Inflammatory macrophage treated with lipopolysaccharide for 4 hours (primary cell): ENCODE measurements at places on chromosomes 6 and 20.

DNA sequence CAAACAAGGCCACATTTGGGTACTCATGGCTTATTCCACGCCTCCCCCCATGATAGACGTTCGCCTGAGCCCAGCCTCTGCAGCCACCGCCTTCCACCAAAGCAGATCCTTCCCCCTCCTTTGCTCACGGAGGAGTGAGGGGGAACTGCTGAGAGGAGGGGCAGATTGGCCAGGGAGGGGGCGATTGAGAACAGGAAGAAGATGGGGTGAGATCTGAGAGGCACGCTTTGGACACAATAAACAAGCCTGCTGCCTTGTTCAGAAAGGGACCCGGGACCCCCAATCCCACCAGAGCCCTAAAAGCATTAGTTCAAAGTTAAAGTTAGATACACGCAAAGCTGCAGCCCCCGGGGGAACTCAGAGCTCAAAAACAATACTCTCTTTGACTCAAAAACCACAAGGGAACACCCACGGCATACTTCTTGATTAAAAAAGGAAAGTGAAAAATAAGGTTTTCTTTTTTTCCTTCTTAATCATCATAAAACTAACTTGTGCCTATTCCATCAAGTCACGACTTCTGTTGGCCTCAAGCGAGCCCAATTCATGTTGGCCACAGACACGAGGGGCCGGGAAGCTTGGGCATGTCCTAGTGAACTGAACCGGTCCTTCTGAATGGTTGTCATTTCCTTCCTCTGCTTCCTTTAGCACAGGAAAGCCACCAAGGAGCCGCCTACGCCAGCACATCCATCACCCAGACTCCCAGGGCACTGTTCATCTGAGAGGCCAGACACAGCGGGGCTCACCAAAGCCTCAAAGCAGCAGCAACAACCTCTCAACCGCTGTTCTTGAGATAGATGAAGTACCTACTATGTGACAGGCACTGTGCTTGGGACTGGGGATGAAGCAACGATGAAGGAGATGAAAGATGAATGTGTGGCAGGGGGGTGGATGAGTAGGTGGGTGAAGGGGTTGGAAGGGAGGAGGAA lies 44.7 kb downstream of the NFATC2 start:
- DNase-seq: peak; percentile 55

DNA sequence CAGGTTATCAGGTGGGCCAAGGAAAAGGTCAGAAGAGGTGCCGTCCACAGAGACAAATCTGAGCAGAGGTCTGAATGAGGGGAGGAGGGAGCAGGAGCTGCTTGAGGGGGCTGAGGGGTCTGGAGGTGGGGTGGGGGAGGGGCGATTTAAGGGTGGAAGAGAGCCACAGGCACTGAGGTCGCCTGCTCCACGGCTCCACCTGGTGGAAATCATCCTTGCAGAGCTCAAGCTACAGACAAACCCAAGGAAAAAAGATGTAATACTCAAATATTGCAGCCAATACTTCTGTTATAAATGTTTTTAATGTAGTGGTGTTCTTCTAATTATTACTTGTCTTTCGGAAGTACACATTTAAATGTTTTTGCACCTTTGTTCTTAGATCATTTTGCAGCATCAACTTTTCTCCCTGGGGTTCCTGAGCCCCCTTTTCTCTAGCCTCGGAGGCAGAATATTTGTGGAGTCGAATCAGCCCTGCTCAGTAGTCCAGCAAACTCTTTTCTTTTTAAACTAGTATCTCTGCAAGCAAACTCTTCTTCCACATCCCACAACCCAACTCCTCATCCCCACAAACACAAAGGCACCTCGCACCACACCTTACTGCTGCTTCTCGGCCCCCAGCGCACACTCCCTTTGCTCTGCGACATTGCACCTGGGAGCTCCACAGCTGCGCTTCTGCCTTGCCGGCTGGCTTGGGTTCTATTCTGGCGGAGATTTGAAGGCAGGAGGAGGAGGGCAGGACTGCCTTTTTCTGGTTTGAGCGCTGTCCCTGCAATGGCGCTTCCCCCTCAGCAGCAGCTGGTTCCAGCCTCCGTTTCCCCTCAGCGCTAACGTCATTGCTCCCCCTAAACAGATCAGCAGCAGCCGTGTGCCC lies 51.0 kb upstream of the TFAP2A start:
- DNase-seq: peak; percentile 15

- DNase-seq: no peak
Observed at GRCh38 chr6:19052219-19052618, 665.1 kb downstream of the RNF144B start.

DNA sequence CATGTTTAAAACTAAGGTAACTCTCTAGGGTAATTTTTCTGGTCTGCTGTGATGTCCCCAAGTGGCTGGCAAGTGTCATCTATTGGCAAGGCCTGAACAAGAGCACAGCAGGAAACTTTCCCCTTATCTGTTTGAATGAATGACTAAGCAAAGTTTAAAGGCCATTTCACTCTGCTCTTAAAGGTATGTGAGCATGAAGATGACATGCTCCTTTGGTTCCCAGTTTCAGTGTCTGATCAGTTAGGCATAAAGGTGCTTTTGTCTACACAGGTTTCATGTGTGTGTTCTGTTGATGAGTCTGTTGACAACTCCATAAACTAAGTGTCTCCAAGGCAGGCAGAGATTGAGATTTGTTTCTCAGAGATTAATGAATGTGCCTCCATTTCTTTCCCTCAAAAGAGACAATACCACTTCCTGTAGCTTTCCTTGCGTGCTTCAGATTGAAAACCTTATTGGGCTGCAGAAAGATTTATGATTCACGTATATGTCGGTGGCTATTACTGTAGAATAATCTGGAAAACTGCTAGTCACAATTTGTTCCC lies 83.9 kb downstream of the MAP3K7 start:
- DNase-seq: no peak

GRCh38 chr20:10636326-10636818 lies 37.4 kb downstream of the JAG1 start:
- no peak for DNase-seq

DNA sequence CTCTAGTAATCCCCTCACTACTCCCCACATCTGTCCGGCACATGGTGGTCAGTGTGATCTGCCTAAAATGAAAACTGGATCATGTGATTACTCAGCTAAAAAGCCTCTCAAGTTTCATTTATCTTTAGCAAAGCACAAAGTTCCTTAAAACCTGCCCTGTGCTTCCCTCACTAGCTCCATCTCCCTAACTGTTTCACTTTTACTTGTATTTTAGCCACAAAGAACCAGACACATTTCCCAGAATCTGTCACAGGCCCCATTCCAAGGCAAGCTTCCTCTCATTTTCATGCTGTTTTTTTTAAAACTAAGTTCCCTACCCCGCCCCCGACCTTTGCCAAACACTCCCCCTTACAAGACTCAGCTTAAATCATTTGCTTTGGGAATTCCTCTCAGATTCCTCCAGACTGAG lies 8.9 kb upstream of the IGF2R start:
- peak; percentile 93 for DNase-seq

GRCh38 chr20:48729538-48729937 lies 98.3 kb downstream of the PREX1 start:
- no peak for DNase-seq

DNA sequence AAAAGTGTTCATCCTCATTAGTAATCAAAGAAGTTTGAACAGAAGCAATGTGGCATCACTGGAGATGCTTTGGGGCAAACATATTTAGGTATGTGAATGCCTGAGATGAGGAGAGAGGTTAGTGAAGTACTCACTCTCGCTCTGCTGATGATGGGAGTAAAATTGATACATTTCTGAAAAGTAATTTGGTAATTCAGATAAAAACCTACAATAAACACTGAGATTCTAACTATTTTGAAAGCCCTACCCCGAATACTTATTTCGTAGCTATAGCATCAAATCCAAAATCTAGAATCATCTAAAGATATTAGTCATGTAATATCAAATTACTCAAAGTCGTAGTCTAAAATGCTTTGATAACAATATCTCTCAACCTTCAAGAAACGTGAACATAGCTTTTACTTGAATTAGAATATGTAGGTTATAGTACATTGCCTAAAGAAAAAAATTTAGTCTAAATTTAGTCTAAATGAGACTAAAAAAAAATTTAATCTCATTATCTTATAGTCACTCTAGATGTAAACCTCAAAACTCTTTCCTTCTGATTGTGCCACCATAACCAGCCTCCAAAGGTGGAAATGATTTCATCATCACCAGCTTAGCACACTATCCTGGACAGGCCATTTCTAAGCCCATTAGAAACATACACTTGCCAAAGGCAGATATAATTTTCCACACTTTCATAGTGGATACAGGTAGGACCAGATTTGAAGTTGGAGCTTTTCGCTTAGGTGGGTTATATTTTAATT lies 232.5 kb upstream of the TAB2 start:
- no peak for DNase-seq

DNA sequence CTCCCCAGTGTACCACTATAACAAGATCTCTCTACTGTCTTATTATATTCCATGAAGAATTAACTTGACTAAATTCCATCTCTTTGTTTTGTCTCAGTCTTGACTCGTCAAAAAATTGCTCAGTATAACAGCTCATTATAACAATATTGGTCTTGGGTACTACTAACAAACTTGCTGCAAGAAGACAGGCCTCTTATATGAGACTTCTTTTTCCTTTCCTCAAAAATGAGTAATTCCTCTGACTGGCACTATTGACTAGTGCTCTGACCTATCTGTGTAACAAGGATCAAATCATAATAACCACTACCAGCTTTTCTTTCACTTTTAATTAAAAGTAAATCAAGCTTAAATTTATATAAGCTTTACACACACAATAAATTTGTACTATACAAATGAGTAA lies 91.3 kb upstream of the THEMIS start:
- DNase-seq: no peak

DNA sequence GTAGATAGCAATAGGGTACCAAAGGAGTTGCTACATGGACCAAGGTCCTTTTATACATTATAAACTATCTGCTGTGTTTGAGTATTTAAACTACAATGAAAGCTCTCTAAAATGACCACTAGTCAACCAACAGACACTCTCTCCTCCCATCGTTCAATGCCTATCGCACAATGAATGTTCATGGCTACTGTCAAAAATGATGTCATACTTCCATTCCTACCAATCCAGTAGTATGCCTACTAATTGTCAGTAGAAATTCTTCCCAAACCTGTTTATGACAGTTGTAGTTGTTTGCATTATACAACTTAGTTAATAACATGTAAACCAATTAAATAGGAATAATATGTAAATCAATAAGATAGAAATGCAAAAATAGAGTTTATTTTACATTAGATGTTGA lies 39.0 kb upstream of the VSX1 start:
- no peak for DNase-seq

GRCh38 chr6:40442591-40442990 lies 144.6 kb downstream of the LRFN2 start:
- no peak for DNase-seq

- DNase-seq: no peak
Observed at GRCh38 chr20:20277894-20278335, 90.0 kb upstream of the INSM1 start.

GRCh38 chr6:150924808-150925589 lies 59.5 kb downstream of the MTHFD1L start:
- peak; percentile 41 for DNase-seq

DNA sequence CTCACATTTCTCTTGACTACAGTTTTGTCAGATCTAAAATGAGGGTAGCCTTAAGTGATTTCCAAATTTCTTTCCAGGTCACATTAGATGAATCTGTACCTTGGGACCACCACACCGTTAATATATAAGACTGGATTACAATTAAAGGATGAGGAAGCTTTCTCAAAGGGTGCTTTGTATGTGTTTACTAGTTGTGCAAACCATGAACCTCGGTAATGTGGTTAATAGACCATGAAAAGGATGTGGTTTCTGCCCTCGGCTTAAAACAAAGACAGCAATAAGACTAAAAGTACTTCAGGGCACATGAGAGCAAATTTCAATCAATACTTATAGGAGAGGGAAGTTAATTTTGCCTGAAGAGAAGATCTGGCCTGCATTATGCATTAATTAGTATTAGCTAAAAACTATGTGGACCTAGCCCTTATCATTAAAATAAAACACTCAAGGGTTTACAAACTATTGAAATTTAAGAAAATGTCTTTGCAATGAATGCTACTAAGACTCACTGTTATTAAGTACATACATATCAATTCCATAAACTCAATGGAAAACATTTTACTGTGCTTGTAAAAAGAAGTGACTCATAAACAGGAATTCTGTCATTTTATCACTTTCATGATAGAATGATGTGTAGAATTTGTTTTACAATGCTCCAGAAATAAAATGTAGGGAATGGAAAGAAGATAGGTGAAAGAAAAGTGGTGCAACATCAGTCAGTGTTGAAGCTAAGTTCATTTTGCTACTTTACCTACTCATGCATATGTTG lies 936 bp upstream of the TMX4 start:
- no peak for DNase-seq

- peak; percentile 28 for DNase-seq
Observed at GRCh38 chr20:62367136-62367632, at the start of gene LAMA5. Gene LAMA5 (minus strand): TSS chr20:62367312. CDS start chr20:62367245, 67 bp downstream.

GRCh38 chr6:53293691-53294090 lies 55.1 kb downstream of the ELOVL5 start:
- no peak for DNase-seq

DNA sequence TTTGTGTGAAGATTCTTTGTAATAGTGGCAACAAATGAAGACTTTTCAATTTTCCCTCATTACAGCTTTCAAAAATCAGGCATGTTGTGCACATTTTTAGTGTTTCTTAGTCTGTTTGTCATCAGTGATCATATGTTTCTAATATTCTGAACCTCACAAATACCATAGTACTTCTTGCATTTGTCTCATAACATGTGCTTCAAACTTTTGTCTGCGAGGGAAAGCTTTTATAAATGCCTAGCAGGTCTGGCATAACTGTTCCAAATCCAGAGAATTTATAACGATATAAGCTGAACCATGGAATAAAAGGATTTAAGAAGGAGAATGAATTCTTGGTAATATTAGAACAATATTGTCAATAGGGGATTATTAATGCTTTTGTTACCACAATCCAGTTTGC lies 670.2 kb downstream of the RFPL4B start:
- no peak for DNase-seq

GRCh38 chr20:12928755-12929401 lies 79.9 kb upstream of the SPTLC3 start:
- no peak for DNase-seq

GRCh38 chr20:3072530-3073250 lies 1.3 kb downstream of the OXT start:
- no peak for DNase-seq

- no peak for DNase-seq
Observed at GRCh38 chr6:147904416-147904815, 395.9 kb downstream of the SAMD5 start.

- no peak for DNase-seq
Observed at GRCh38 chr20:35451295-35451694, 4.1 kb upstream of the CEP250 start.

GRCh38 chr6:108330806-108331205 lies 36.0 kb downstream of the AFG1L start:
- DNase-seq: no peak

GRCh38 chr6:56096946-56097621 lies 150.3 kb downstream of the COL21A1 start:
- DNase-seq: no peak

DNA sequence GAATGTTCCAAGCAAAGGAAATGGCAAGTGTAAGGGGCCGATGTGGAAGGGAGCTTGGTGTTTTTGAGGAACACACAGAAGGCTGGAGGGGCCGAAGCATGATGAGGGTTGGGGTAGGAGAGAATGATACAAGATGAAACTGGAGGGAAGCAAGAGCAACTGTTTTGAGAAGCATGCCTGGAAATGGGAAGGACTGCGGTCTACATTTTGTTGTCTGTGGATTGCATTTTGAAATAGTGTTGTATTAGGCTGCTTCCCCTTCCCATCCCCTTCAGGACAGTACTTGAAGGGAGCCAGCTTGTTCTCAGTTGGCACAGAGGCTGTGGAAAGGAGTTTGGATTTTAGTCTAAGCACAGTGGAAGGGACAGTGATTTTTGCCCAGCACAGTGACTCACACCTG lies 2.2 kb downstream of the TM9SF4 start:
- peak; percentile 85 for DNase-seq
